Activated CD8-positive, alpha-beta memory T cell treated with anti-CD3 and anti-CD28 coated beads for 1 hour (primary cell): ENCODE measurements at places on chromosomes 4 and X.

GRCh38 chrX:11427453-11428071 lies 134.3 kb downstream of the AMELX start:
- DNase-seq = no peak

- no peak for DNase-seq
Observed at GRCh38 chrX:118562582-118563164, 67.1 kb downstream of the DOCK11 start.

GRCh38 chr4:18398661-18399060 lies 377.1 kb upstream of the LCORL start:
- DNase-seq = no peak

GRCh38 chr4:111283066-111283677 lies 660.3 kb upstream of the PITX2 start:
- no peak for DNase-seq

DNA sequence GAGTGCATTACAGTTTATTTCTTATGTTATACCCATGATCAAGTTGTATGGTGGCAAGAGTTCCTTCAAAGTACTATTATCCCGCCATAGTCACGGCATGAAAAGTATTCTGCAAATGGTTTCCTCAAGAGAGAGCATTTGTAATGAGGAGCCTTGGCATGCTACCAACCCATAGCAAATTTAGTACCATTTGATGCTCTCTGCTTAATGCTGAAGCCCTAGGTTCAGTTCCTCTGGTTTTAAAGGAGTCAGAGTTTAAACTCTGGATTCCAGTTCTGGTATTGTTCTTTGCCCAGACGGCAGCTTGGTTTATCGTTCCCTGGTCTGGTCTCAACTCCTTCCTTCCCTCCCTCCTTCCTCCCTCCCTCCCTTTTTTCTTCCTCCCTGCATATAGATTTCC lies 371.3 kb downstream of the BMPR1B start:
- no peak for DNase-seq

DNA sequence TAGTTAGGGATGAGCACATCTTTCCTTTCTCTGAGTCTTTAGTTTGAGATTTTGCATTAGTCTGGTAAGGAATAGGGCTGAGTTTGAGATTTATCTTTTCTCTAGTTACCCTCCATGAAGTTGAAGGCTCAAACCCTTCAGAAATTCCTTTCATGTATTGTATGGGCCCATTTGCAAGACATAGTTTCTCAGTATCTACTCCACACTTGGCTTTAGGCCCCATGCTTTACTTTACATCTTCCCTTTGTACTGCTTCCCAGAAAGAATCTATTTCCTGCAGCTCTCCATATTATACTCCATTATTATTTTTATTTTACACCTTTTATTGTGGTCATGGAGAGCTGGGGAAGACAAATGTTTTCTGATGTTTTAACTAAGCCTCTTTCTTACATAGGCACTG lies 1038.2 kb downstream of the TECRL start:
- DNase-seq = no peak

DNA sequence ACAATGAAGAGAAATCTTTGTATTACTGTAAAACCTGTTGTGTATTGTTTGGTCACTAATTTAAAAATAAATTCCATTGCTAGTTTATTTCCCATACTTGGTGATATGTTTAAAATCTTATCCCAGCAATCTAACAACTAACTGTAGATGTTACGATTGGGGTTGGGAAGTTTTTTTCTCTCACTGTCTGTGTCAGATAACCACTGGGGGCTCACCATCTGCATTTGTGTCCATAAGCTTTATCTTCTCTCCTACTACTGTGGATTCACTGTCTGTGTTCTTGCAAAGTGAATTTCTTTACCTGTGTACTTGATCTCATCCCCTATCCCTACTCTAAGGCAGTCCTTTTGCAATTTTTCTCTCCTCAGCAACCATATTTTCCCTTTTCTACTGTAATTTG lies 81.3 kb downstream of the STIM2 start:
- no peak for DNase-seq

- DNase-seq = no peak
Observed at GRCh38 chr4:141246243-141246642, 25.5 kb downstream of the ZNF330 start.

- no peak for DNase-seq
Observed at GRCh38 chr4:42654631-42655268, 2.2 kb downstream of the ATP8A1 start.

GRCh38 chr4:126757219-126757618 lies 875.5 kb upstream of the INTU start:
- no peak for DNase-seq

DNA sequence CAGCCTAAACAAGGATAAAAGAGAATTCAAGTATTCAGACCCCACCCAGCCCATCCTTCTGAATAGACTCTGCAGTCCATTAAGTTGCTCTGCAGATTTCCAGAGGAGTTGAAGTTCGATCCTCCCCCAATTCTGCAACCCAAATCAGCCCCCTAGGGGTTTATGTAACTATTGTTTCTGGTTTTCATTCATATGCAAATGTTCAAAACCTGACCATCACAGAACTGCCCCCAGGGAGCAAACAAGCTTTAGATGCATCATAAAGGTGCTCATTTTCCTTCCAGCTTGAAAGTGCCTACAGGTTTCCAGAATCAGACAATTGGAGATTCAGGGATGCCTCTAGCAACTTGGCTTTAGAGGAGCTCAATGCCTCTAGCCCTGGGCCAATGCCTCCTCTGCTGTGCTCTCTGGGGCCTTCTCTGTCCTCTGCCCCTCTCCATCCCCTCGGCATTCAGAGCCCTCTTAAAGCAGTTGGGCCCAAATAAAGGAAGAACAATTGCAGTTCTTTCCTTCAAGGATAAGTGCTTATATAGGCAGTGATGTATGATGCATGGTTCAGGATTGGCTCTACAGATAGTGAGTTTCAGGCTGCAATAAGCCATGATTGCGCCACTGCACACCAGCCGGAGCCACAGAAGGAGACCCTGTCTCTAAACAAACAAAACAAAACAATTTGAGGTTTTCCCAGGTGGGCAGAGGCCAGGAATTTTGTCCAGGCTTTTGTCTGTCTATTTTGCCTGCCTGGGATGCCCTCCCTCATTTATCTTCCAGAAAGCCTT lies 23.5 kb upstream of the SPINK2 start:
- no peak for DNase-seq

DNA sequence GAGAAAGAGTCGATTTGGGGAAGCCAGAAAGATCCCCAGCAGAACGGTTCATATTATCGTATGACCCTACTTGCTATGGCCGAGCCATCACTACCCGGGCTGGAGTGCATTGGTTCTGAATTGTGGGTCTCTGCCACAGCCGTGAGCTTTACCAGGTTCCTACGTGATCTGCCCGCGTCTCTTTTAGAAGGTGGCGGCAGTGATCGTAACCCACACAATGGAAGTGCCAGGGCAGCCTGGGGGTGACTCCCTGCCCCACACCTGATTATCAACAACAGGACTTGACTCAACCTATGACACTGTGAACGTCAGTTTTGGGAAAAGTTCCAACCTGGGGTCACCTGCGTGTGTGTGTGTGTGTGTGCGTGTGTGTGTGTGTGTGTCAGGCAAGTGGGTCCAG lies 90.8 kb downstream of the SHOX start:
- no peak for DNase-seq

DNA sequence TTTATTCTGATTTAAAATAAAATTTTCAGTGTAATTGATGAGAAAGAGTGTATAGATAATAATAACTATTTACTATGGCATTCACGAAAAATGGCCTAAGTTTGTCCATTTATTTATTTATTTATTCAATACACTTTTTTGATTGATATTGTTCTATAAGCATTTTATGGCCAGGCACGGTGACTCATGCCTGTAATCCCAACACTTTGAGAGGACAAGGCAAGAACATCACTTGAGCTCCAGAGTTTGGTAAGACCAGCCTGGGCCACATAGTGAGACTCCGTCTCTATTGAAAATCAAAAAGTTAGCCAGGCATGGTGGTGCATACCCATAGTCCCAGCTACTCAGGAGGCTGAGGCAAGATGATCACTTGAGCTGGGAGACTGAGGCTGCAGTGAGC lies 25.7 kb downstream of the GASK1B start:
- DNase-seq = no peak

- DNase-seq = no peak
Observed at GRCh38 chr4:5858020-5858769, 34.7 kb downstream of the CRMP1 start.

- DNase-seq = no peak
Observed at GRCh38 chr4:159606835-159607234, 504.0 kb downstream of the RAPGEF2 start.

- no peak for DNase-seq
Observed at GRCh38 chr4:111943796-111944203, 201.5 kb upstream of the FAM241A start.

DNA sequence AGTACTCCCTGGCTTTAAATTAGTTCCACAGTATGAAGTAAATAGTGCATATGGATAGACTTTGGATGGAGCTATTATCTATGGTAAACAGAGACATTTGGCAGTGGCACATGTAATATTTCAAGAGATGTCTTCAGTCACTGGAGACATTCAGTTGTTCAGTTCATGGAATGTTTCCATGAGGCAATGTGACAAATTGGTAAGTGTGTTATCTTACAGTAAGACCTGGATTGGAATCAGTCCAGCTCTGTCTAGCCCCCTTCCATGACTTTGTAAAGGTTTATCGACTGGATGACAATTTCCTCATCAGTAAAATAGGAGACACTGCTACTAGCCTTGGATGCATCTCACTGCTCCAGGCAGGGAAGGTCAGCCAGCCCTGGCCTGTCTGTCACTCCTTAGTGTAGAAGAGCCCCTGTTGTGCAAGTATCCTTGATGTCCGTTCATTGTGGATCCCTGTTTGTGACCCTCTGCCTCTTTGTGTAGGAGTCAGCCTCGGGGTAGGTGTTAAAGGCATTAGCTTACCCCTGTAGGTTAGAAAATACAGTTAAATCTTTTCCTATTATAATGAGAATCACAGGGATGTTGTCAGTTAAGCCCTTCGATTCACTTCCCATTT lies 335.9 kb downstream of the ANK2 start:
- DNase-seq = no peak

DNA sequence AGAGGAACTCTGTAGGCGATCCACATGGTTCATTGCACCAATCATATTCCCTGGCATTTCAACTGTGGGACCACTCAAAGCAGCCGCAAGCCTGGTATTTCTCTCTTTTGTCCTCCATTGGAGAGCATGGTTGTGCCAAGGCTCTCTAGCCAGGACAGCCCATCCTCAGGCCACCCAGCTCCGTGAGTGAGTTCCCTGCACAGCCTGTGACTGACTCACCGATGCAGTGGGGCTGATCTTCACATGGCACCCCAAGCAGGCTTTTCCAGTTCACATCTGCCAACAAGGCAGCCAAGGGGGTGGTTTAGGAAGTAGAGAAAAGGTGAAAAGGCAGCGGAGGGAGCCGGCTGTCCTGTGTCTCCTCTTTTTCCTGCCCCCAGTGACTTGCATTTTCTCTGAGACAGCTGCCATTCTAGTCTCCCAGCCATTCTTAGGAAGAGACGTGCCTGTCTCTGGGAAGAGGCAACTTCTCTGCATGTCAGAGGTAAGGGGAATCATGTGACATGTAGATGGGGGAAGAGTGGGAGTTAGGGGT lies 69.2 kb downstream of the MID1IP1 start:
- no peak for DNase-seq

GRCh38 chrX:153771415-153772315 lies 7.6 kb downstream of the PLXNB3 start:
- no peak for DNase-seq

DNA sequence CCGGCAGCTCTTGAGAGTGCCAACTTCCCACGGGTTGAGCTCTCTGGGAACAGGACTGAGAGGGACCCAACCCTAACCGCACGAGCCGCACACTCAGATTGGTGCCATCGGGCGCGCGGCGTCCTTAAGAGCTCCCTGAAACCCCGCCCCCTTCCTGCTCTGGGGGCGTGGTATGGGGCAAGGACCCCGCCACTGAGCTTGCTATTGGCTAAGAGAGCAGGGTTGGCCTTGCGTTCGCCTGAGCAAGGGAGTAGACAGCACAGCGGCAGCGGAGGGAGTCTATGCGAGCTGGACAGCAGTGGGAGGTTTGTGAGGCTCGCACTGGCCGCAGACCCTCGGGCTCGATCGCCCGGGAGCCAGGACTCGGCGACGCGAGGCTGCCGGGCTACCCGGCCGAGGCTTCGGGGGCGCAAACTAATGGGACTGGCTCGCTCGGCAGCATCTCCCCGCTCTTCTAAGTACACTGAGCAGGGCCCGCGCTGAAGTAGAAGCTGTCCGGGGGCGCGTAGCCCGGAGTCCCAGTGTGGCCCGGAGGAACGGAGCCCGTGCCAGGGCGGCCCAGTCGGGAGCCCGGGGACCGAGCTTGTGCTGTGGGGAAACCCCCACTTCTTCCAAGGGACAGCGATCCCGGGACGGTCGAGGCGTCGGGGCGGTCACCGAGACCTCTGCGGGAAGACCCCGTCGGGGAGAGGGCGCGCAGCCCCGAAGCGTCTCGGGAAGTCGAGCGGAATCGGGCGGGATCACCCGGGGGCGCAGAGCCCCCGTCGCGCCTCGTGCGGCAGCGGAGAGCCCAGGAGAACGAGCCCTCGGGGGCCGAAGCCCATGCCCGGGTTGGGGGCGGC lies at the start of gene EFNB1:
EFNB1 (plus strand) TSS at position 282 of the 842 bp plus-strand sequence. CDS start 756 bp downstream, outside the sequence.
- DNase-seq = peak; percentile 68

DNA sequence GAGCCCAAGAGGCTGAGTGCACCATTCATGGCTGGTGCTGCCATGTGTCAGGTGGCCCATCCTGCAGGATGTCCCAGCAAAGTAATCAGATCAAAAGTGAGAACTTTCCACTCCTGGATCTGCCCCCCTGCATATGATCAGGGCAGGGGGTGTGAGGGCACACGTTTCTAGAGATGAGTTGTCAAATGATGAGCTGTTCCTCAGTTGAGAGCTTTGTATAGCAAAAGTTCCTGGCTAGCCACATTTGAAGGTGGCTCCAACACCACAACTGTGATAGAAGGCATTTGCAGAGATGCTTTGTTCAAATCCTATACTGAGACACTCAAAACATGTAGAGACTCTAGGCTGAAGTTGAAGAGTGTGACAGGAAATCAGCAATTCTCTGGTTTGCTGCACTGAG lies 501.8 kb downstream of the BCOR start:
- no peak for DNase-seq

DNA sequence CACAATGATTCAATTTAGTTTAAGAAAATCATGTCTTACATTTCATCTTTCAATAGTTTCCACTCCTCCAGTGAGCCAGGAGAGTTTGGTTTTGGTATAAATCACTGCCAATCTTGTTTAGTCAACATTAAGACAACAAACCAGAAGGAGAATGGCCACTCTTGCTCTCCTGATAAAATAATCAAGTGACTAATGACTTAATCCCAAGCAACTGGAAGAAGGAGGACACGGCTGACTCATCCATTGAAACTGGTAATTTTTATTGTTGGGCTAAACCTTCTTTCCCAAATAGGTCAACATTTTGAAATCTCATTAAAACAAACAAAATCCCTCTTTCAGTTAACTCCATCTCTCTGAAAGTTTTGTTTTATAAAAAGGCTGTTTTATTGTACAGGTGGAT lies 230.2 kb downstream of the CLCN4 start:
- no peak for DNase-seq

DNA sequence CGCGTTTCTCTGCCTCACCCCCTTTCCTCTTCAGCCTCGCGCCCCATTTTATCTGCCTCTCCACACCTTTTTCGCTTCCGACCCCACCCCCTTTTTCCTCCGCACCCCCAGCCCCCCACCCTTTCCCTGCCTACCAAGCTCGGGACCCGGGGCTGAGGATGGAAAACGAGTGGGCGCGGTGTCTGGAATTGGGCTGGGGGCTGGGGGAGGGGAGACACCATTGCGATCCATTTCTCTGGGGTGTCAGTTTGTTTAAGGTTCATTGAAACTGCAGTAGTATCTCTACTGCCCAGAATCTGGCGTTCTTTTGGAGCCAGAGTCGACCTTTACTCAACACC lies 707 bp downstream of the SLC9A6 start:
- DNase-seq = no peak

- DNase-seq = no peak
Observed at GRCh38 chr4:176385601-176386000, 65.8 kb downstream of the SPCS3 start.

GRCh38 chrX:125005863-125006262 lies 313.8 kb upstream of the TEX13C start:
- no peak for DNase-seq
